ENCODE measurements at places on chromosomes 5 and 9.

- no peak for DNase-seq
Measured at GRCh38 chr5:54259090-54259489, 51.3 kb downstream of the ARL15 start.

DNA sequence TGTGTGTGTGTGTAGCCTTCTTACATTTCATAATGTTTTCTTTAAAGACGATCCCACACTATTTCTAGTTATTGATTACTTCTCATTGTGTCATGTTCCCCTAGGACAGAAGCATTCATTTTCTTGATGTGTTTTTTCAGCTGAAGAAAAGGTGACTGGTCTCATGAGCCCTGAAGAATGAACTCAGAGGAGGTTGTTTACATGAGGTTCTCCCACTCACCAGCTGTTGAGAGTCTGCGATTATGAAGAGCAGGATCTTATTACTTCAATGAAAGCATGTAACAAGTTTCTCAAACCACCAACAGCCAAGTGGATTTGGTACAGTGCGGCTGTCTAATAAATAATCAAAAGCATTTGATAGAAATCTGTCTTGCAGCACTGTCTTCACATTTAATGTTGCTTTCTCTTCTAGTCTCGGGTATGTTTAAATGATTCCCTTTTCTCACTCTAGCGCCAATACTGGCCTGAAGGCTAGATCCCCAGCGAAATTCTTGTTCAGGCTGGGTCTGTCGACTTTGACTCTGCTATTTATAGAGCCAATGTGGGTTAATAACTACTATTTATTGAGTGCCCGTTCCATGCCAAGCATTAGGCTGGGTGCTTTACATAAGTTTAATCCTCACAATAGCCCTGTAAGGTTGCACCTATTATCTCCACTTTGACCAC, 9.6 kb upstream of the FSD1L start:
- DNase-seq = no peak

GRCh38 chr5:179258922-179259730, 86.1 kb downstream of the ADAMTS2 start:
- DNase-seq = no peak

DNA sequence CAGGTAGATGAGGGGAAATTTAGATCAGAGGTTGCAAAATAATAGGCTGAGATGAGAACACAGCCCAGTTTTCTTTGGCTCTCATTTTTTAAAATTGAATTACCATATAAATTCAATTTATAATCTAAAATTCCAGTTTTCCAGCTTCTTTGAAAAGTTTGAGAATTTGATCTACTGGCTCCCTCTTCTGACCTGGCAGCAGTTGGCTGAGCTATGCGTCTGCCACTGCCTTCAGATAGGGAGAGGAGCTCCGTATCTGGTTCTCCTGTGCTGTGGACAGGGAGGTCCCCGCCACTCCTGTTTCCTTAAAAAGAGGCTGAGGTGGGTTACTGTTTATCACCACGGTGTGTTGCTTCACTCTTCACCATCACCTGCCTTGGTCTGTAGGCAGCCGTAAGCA, 103.7 kb downstream of the ARHGAP26 start:
- no peak for DNase-seq

GRCh38 chr9:100756217-100756616, 178.3 kb downstream of the CAVIN4 start:
- DNase-seq = no peak

GRCh38 chr9:134826336-134827285, 54.0 kb upstream of the FCN2 start:
- no peak for DNase-seq

DNA sequence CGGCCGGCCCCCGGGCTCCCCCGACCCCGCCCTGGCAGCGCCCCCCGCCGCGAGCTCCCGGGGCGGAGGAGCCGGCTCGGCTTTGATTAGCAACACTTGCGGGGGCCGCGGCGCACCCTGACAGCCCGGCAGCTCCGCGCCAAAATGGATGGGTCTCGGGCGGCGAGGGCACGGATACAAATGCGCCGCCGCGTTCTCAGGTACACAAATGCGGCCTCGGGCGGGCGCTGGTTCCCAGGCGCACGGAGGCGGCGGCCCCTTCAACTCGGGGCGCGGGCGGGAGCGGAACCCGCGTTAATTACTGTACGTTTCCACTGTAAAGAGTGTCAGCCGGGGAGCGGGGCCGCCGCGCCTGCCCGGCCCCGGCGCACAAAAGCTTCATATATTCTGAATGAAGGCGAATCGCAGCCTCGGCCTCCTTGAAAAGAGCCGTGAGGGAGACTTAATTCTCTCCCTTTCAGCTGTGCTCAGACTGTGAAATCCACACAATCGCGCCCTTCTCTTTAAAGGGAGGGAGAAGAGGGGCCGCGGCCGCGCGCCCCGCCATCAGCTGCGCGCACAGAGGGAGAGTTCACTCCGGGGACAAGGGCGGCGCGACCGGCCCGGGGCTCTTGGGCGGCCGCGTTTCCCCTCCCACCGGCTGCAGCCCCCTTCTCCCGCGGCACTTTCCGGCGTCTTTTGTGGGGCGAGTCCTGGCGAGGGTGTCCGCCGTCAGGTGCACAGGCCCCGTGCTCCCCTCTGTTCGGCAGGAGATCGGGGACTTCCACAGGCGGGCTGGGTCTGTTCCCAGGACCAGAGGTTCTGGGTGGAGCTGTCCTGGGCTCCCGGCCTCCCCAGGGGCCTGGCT, 27.0 kb downstream of the MSX2 start:
- DNase-seq = no peak

- peak; percentile 91 for DNase-seq
Measured at GRCh38 chr9:128438343-128439109, 17.3 kb upstream of the ODF2 start.

GRCh38 chr5:53335115-53335514, 145.3 kb upstream of the FST start:
- no peak for DNase-seq

GRCh38 chr9:136200424-136200823, 4.5 kb downstream of the LHX3 start:
- no peak for DNase-seq

DNA sequence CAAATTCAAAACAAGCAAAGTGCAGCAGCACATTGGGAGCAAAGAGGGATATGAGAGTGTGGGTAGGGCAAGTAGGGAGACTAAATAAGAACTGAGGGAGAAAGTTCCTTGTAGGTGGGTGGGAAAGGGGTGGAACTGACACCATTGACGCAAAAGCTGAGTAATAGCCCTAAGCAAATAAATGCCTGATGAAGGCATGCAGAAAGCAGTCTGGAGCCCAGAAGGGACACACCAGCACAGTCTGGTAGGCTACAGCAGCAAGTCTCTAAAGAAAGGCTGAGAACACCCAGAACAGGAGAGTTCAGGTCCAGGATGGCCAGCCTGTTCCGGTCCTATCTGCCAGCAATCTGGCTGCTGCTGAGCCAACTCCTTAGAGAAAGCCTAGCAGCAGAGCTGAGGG, at the start of gene INSL4:
TSS of gene INSL4 (plus strand) at position 208 of the 400 bp plus-strand sequence. CDS start at position 313, 105 bp downstream.
- DNase-seq = no peak

DNA sequence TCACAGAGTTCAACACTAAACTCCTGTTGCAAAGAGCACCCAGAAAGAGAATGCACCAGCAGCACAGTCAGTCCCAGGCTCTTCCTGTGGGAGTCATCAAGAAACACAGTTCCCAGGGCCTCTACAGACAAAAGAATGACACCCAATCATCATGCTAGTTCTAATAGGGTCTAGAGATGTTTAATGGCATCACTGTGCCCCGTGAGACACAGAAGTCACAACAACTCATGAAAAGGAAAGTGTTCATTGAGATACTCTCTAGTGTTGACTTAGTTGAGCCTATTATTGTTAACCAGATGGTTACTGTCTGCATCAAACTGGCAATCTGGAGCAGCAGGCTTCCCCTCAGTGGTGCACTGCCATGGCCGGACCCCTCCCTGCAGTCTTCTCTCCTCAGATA, 1.6 kb downstream of the KLHL3 start:
- DNase-seq = no peak

GRCh38 chr9:132849185-132849706, 28.8 kb downstream of the AK8 start:
- no peak for DNase-seq

DNA sequence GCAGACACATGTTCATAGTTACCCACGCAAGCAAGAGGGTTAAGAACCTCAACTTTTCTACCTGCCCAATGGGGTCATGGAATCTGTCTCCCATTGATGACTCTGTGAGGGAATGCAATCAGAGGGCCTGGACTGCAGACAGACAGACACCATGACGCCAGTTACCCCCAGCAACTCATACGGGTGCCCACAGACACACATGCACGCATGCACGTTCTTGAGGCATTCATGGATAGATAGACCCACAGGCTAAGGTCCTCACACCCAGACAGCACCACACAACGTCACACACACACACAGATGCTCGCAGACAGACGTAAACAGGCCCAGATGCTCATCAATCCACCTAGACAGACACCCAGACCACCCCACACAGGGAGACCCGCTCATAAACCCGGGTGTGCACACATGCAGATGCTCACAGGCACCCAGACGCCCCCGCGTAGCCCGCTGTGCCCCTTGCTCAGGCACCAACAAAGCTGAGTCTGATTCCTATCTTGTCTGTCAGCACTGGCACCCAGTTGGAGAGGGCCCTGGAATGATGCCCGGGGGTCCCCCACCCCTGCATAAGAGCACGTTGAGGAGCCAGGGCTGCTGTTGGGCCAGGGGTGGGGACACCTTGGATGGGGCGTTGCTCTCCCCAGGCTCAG, 23.6 kb downstream of the LHX2 start:
- DNase-seq = no peak

GRCh38 chr5:149002053-149002452, 60.8 kb downstream of the SH3TC2 start:
- no peak for DNase-seq

- no peak for DNase-seq
Measured at GRCh38 chr9:87469793-87470465, 27.7 kb upstream of the DAPK1 start.

DNA sequence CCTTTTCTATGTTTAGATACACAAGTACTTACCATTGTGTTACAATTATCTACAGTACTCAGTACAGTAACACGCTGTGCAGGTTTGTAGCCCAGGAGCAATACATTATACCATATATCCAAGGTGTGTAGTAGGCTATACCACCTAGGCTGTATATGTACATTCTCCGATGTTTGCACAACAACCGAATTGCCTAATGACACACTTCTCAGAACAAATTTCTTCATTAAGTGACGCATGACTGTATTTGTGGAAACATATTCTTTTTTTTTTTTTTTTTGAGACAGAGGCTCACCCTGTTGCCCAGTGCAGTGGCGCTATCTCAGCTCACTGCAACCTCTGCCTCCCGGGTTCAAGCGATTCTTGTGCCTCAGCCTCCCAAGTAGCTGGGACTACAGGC, 4.0 kb upstream of the RAD23B start:
- DNase-seq = no peak

DNA sequence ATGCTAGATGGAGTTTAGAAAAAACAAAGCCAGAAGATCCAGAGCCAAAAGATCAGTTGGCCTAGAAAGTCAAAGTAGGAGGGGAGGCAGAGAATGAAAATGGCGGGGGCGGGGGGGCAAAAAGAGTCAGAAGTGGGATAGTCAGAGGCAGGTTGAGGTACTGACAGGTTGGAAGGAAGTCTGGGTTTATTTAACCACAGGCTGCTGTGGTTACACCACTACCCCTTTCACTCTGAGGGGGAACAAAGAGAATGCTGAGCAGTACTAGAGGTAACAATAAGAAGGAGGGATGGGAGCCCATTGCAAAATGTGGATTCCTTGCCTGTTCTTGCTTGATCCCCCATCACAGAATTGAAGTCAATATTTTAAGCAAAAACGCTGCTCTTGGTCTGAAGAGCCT, 111.8 kb downstream of the CAVIN4 start:
- no peak for DNase-seq

GRCh38 chr9:99573085-99573484, 248.6 kb upstream of the NR4A3 start:
- no peak for DNase-seq

DNA sequence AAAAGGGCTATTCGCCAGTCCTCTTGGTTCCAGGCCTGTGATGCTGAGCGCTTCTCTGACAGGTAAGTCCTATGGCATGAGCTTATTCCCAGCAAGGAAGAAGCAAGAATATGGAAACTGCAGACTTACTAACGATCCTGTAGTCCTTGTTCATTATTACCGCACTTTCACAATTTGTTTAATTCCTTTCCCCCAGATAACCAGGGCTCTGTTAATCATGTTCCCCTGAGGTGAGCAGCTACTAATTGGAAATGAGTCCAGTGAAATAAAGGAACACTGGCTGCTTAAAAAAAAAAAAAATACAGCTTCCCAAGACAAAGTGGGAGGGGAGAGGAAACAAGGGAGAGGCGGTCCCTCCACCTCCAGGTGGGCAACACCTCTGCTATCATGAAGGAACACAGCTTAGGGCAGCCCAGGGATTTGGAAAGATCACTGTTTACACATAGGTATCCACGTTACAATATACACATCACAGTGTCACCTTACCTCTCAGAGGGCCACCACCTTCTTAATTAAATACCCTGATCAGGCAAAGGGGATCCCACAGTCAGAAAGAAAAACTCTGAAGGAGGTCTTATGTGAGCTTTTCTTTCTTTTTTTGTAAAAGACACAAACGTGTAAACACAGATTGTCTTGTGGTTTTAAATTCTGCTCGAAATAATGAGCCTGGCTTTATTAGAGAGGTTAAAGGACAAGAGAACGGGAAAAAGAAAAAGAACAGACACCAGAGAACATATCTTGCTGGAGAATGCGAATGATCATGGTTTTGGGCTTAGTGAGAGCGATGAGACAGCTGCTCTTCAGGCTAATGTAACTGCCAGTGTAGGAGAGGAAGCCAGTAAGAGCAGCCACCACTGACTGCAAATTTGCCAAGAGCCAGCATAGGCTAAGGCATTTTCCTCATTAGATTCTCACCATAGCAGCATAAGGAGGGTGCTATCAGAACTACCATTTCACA, 258.6 kb downstream of the CRB2 start:
- DNase-seq = no peak

DNA sequence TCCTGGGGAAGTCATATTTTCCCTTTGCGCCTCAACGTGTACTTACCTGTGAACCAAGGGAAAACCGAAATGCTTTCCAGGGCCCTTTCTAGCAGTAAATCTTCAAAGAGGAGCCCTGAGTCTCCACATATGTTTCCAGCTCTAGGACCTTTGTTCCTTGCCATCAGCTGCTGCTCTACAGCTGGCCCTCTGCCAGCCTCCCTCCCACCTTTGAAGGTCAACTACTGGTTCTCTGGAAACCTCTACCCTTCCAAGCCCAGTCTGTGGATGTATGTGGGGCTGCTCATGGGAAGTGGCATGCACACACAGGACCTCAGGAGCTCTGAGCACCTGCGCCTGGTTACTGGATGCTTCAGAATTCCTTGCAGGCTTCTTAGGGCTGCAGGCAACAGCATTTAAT, 117.2 kb downstream of the PSD2 start:
- DNase-seq = peak; percentile 13

DNA sequence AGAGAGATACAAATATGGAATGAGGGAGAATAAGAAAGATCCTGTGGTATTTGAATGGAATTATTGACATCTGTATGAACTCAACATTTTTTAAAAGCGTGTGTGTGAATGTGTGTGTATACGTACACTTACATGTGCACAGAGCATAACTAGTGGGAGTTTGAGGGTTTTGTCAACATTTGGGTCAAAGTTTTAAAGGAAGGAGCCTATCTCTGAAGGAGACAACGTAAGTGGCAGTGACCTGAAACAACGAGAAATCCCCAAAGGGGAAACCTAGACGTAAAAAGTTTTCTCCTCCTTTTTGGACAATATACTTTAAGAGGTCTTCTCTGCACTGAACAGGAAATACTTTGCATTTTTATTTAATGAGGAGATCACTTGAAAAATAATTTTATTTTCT, 40.2 kb upstream of the DTWD2 start:
- no peak for DNase-seq
